ENCODE measurements at places on chromosomes 6 and 20.

GRCh38 chr20:51687108-51687507 is 81.1 kb downstream of the ATP9A start:
- H3K4me1 ChIP-seq, result no peaks in the 10 kb centered on the region
- H3K36me3 ChIP-seq, result no peaks in the 10 kb centered on the region
- no peak for DNase-seq
- H3K27ac ChIP-seq, result no peak overlapping the region
- peaks cover 3% of the 10 kb centered on the region for H3K27me3 ChIP-seq

GRCh38 chr20:42018979-42019378 is 400.8 kb upstream of the CHD6 start:
- DNase-seq, result no peak
- H3K36me3 ChIP-seq, result no peaks in the 10 kb centered on the region
- no peak overlapping the region for H3K27ac ChIP-seq
- H3K27me3 ChIP-seq, result no peaks in the 10 kb centered on the region
- no peak overlapping the region for H3K4me3 ChIP-seq

DNA sequence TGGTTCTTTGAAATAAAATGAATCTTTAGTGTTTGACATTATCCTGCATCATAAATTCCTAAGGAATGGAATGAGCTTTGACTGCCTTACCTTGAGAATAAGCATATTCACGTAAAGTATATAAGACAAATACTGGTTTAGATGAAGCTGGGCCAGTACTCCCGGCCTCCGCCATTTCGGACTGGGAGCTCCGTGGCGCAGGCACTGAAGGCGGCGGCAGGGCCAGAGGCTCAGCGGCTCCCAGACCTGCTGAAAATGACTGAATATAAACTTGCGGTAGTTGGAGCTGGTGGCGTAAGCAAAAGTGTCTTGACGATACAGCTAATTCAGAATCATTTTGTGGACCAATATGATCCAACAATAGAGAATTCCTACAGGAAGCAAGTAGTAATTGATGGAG is 76.2 kb upstream of the FAM83B start:
- no peak overlapping the region for H3K4me3 ChIP-seq
- H3K36me3 ChIP-seq, result no peaks in the 10 kb centered on the region
- no peaks in the 10 kb centered on the region for H3K4me1 ChIP-seq
- DNase-seq, result no peak
- no peaks in the 10 kb centered on the region for H3K27me3 ChIP-seq

DNA sequence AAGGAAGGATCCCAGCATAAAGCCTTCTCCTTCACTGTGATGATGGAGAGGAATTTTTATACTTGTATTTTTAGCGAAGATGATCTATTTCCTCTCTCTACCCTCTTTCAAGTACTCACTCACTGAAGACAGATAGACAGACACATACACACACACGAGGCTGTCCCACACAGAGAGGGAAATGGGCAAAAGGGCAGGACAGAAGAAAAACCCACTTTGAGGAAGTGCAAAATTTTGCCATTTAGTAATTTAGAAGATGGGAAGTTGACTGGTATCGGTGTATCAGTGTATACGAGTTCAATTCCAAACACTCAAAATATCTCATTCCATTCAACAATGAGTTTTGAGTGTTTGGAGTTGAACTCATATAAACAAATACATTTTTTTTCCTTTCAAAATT is 30.9 kb downstream of the HEBP2 start:
- H3K27me3 ChIP-seq, result no peaks in the 10 kb centered on the region
- H3K4me3 ChIP-seq, result no peak overlapping the region
- no peak for DNase-seq
- H3K36me3 ChIP-seq, result no peaks in the 10 kb centered on the region
- no peak overlapping the region for H3K27ac ChIP-seq
- no peaks in the 10 kb centered on the region for H3K4me1 ChIP-seq

DNA sequence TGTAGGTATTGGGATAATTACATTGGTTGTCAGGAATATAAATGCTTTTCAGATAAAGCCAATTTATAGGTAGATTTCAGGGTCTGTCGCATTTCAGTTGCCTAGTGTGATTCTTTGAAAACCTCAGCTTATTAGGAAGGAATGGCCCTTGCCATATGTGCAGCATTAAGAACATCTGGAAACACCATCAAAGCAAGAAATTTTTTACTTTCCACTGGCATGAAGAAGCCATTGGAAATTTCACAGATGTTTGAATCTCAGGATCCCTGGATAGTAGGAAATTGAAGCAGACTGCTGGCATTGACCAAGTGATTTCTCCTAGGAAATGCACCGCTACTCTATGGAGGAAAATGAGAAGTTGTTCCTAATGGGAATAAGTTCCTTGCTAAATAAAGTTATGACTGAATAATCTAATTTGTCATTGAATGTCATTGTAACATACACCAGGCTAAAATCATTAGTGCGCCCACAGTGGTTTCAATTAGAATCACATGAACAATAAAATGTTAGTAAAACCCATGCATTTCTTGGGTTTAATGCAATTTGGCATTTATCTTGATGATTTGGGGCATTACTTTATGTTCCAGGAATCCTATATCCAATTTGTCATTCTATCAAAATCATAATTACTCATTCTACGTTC is 950.1 kb downstream of the EPHA7 start:
- H3K27me3 ChIP-seq, result no peaks in the 10 kb centered on the region
- H3K4me1 ChIP-seq, result no peaks in the 10 kb centered on the region
- no peak overlapping the region for H3K4me3 ChIP-seq
- no peak overlapping the region for H3K27ac ChIP-seq

- no peak overlapping the region for H3K27ac ChIP-seq
- DNase-seq, result no peak
- H3K27me3 ChIP-seq, result peaks cover 42% of the 10 kb centered on the region
- H3K36me3 ChIP-seq, result no peaks in the 10 kb centered on the region
- H3K4me3 ChIP-seq, result no peak overlapping the region
- peaks cover 2% of the 10 kb centered on the region for H3K4me1 ChIP-seq
Observed at GRCh38 chr20:39289316-39289715, 327.2 kb downstream of the DHX35 start.

- H3K4me3 ChIP-seq, result no peak overlapping the region
- peaks cover 20% of the 10 kb centered on the region for H3K27me3 ChIP-seq
- no peak overlapping the region for H3K27ac ChIP-seq
- no peaks in the 10 kb centered on the region for H3K36me3 ChIP-seq
- DNase-seq, result no peak
Observed at GRCh38 chr20:10705801-10706459, 32.1 kb upstream of the JAG1 start.

DNA sequence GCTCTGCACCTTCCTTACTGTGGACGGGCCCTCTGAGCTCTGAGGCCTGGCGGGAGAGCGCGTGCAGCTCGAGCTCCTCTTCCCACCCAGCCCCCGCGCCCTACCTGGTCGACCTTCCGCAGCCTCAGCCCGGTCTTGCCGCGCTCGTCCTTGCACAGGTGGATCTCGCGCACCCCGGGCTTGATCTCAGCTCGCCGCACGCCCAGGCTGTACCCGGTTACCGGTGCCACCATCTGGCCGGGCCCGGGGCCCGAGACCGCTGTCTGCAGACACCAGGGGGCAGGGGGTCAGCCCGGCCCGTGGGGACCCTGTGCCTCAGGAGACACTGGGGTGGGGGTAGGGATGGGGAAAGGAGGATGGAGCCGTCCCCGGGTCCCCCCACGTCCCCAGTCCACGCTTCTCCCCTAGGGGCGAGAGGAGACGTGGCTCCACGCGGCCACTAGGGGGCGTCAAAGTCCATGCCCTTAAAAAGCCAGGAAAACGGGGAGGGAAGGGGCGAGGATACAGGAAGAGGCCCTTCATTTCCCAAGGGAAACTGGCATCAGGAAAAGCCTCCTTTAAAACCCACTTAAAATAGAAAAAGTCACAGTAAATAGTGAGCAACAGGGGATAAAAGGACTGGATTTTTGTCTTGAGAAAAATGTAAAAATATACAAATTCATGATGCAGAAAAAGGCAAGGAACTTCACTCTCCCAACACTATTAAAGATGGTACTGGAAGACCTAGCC is 15.5 kb downstream of the SDCBP2 start:
- H3K4me3 ChIP-seq, result no peak overlapping the region
- no peaks in the 10 kb centered on the region for H3K36me3 ChIP-seq
- H3K4me1 ChIP-seq, result peaks cover 2% of the 10 kb centered on the region
- no peak overlapping the region for H3K27ac ChIP-seq
- no peaks in the 10 kb centered on the region for H3K27me3 ChIP-seq

DNA sequence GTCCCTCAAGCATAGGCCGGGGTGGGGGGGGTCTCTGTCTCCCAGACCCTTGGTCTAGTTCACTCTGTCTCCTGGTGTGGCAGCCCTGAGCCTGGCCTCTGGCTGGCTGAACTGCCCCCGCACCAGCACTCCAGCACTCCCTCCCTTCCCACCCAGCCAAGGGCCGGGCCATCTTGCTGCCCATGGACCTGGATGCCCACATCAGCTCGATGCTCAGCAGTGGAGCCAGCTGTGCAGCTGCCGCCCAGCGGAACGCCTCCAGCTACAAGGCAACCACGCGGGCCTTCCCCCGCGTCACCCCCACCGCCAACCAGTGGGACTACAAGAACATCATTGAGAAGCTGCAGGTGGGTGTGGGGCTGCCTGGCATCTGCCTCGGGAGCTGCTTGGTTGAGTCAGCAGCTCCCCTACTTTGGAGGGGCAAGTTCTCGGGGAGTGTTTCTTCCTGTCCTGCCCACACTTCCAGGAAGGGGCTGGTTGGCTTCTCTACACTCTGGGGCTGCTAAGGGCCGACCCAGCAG is 28.4 kb downstream of the UQCC2 start:
- H3K27me3 ChIP-seq, result no peaks in the 10 kb centered on the region
- DNase-seq, result no peak
- H3K4me1 ChIP-seq, result no peaks in the 10 kb centered on the region
- H3K27ac ChIP-seq, result no peak overlapping the region
- no peak overlapping the region for H3K4me3 ChIP-seq

DNA sequence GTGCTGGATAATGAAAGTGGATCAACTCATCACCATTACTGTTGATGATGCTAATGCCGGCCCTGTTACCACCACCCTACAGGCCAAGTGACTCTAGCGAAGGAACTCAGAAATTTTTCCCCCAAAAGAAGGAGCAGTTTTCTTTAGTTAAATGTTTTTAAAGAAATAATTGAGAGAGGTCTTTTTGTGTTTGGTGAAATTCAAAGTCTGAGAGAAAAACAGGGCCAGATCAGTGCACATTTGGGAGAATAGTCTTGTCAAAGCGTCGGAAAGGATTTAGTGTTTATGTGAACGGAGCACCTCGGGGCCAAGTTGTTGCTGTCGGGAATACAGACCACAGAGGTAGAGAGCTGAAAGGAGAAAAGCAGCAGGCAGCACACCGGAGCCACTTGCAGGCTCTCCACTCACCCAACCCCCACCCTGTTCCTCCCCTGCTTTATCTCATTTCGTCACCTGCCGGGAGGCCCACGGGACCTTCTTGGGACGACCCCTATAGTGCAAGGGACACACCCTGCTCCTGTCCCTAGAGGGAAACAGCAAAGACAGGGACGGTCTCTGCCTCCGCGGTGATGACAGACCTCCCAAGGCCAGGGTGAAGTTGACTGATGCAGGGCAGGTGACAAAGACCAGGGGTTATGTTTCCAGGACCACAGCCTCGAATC is 6.8 kb downstream of the TFAP2B start:
- H3K4me1 ChIP-seq, result peaks cover 8% of the 10 kb centered on the region
- H3K27ac ChIP-seq, result no peak overlapping the region
- DNase-seq, result no peak

- H3K27me3 ChIP-seq, result no peaks in the 10 kb centered on the region
- H3K27ac ChIP-seq, result no peak overlapping the region
- H3K4me1 ChIP-seq, result peaks cover 3% of the 10 kb centered on the region
- no peaks in the 10 kb centered on the region for H3K36me3 ChIP-seq
- H3K4me3 ChIP-seq, result no peak overlapping the region
- no peak for DNase-seq
Observed at GRCh38 chr6:121498481-121499276, 63.2 kb downstream of the GJA1 start.

- H3K36me3 ChIP-seq, result no peaks in the 10 kb centered on the region
- no peaks in the 10 kb centered on the region for H3K27me3 ChIP-seq
- peaks cover 21% of the 10 kb centered on the region for H3K4me1 ChIP-seq
- H3K27ac ChIP-seq, result no peak overlapping the region
- H3K4me3 ChIP-seq, result peak overlapping the region; percentile 53
Observed at GRCh38 chr6:134288538-134289203, 29.2 kb downstream of the SGK1 start.

DNA sequence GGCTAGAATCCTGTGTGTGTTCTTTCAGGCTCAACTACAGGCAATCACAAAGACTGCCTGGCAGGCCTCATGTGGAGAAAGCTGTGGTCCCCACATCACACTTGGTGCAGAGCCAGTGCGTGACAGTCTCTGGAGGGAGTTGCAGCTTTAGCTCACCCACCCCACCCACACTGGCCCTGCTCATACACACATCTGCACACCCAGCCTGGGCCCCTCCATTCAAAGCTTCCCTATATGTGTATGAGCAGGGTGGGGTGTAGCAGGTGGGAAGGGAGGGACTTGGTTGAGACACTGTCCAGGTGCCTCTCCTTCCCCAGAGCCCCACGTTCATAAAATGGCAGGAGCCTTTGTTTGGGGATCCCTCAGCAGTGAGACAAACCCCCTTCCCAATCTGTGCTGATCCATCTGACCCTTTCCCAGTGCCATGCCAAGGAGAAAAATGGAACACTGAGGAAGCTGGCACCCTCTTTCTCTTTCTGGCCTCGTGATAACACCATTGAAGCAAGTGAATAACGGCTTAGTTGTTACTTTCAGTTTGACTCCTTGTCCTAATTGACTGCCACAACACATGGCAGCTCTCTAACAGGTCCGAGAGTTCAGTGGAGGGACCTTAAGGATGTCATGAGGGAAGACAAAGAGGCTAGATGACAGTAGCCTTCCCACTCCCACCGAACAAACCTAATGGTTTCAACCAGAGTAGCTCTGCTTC is 53.8 kb upstream of the NRSN1 start:
- H3K27ac ChIP-seq, result no peak overlapping the region
- H3K4me3 ChIP-seq, result no peak overlapping the region
- no peaks in the 10 kb centered on the region for H3K36me3 ChIP-seq
- H3K4me1 ChIP-seq, result no peaks in the 10 kb centered on the region

DNA sequence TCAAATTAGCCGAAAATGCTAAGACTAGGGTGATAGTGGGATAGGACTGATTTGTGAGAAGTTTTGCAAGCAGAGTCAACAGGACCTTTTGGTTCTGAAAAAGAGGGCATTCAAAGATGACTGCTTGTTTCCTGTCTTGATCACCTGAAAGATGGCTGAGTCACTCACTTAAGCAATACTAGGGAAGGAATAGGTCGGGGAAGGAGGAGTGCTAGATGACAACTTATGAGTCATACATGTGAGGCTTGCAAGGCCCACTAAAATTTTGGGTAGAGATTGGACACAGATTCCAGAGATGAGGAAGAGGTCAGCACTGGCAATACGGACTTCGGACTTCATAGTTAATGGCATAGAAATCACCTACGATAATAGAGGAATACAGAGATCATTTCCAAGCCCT is 89.2 kb downstream of the FAM83B start:
- H3K27me3 ChIP-seq, result no peaks in the 10 kb centered on the region
- DNase-seq, result no peak
- H3K36me3 ChIP-seq, result no peaks in the 10 kb centered on the region
- no peaks in the 10 kb centered on the region for H3K4me1 ChIP-seq
- no peak overlapping the region for H3K27ac ChIP-seq

GRCh38 chr20:62202083-62202395 is 18.0 kb downstream of the HRH3 start:
- H3K4me3 ChIP-seq, result no peak overlapping the region
- H3K27me3 ChIP-seq, result no peaks in the 10 kb centered on the region
- peaks cover 5% of the 10 kb centered on the region for H3K4me1 ChIP-seq
- H3K36me3 ChIP-seq, result peaks cover 14% of the 10 kb centered on the region

- H3K4me3 ChIP-seq, result peak overlapping the region; percentile 80
- H3K27me3 ChIP-seq, result no peaks in the 10 kb centered on the region
- DNase-seq, result no peak
- H3K4me1 ChIP-seq, result peaks cover 76% of the 10 kb centered on the region
- peak overlapping the region; percentile 92 for H3K27ac ChIP-seq
Observed at GRCh38 chr6:41080621-41081020, 7.8 kb downstream of the NFYA start.

- H3K27ac ChIP-seq, result peak overlapping the region; percentile 93
- H3K4me1 ChIP-seq, result peaks cover 34% of the 10 kb centered on the region
- H3K4me3 ChIP-seq, result peak overlapping the region; percentile 86
- no peaks in the 10 kb centered on the region for H3K36me3 ChIP-seq
Observed at GRCh38 chr20:63651942-63652191, 1.4 kb downstream of the STMN3 start.
